ENCODE measurements at places on chromosomes 4 and X.

DNA sequence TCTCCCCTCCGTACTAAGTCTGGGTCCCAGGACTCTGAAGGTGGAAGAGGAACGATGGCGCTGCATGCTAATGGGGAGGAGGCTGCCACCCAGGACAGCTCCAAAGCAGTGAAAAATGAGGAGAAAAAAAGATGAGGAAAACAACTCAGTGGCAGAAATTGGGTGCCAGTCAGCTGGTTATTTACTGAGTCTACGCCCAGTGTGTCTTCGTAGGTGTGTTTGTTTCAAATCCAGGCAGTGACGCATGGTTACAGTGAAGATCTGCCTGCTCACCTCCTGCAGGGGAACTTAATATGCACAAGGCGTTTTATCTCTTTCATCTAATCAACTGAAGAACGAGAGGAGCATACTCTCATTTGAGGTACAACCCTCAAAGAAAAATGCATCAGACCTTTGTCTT lies 70.9 kb upstream of the FBXW7 start:
- DNase-seq = no peak

GRCh38 chr4:123893011-123893981 lies 496.7 kb downstream of the SPRY1 start:
- no peak for DNase-seq

DNA sequence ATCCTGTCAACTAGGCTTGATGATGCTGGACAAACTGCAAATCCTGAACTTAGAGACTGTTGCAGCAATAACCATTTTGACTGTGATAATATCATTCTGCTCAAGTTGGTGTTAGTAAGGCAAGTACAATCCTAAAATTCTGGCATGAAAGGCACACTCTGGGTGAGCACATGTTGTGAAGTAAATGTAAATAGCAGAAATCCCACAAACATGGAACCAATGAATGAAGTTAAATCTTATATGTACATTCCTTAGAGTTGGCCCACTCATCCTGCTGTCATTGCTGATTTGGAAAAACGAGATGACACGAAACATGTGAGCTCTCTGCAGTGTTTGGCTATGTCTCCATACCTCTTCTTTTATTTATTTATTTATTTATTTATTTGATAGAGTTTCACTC lies 21.0 kb downstream of the RBM47 start:
- no peak for DNase-seq

GRCh38 chrX:23841847-23842522 lies 59.0 kb downstream of the SAT1 start:
- no peak for DNase-seq

DNA sequence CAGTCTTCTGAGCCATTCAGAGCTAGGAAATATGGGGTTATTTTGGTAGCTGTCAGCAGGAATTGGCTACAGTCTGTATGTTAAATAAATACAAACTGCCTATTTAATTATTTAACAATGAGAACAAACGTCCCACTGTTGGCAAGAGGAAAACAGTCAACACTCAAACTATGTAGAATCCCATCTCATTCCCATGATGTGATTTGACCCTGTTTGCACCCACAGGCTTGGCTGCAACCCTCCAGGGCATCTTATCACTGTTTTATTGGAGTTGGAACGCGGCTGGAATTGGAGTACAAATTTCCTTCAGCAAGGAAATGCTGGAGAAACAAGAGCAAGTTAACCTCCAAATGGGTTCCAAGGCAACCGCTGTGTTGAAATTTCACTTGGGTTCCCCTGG lies 124.0 kb downstream of the KIT start:
- no peak for DNase-seq

DNA sequence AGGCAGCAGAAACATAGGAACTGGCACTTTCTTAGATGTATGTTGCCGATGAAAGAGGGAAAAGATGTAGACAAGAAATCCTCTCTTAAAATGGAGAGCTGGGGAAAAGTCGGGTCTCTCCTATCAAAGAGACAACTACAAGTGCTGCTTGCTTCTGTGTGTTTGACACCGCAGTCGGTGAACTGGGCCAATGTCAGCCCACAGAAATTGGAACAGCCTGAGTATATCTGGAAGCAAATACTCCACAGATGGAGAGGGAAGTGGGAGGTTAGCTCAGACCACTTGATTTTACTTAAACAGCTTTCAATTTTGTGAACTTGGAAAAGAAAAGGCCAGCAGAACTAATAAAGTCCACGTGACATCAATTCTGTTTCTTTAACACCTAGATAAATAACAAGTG lies 230.9 kb upstream of the FAT1 start:
- no peak for DNase-seq

DNA sequence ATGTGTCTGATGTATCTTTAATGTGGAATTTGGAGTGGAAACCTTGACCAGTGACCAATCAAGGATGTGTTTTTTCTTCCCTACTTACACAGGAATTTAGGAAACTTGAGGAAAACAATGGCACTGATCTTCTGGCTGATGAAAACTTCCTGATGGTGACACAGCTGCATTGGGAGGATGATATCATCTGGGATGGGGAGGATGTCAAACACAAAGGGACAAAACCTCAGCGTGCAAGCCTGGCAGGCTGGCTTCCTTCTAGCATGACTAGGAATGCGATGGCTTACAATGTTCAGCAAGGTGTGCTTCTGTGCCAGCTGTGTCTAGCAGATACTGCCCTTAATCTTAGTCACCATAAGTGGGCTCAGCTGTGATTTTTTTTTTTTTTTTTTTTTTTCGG lies 12.6 kb downstream of the TAF1 start:
- DNase-seq = no peak

DNA sequence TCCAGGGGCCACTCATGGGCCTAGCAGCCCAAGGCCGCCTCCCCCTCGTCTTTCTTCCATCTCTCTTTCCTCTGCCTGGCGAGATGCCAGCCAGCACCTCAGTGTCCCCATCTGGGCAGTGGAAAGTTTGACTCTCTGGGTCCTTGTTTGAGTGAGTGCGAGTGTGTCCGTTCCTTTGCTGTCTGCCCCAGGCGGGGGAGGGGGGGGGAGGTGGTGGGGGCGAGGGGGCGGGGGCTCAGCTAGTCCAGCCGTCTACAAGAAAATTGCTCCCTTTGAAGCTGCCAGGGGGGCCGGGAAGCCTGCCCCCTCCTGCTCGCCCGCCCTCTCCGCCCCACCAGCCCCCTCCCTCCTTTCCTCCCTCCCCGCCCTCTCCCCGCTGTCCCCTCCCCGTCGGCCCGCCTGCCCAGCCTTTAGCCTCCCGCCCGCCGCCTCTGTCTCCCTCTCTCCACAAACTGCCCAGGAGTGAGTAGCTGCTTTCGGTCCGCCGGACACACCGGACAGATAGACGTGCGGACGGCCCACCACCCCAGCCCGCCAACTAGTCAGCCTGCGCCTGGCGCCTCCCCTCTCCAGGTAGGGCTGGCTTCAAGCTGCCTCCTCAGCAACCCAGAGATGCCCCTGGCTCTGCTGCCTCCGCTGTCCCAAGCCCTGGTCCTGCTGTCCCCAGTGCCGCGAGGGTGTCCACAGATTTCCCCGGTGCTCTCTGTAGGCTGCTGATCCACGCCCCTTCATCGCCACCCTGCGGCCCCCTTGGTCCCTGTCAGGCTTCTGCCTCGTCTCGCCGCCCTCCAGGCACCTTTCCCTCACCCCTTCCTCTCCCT lies at the start of gene BGN:
Gene BGN (plus strand): TSS at position 440 of the 821 bp plus-strand sequence. CDS start 9,652 bp downstream, outside the sequence.
- DNase-seq = no peak

- DNase-seq = no peak
Observed at GRCh38 chr4:15976456-15977447, 13.8 kb upstream of the FGFBP2 start.

DNA sequence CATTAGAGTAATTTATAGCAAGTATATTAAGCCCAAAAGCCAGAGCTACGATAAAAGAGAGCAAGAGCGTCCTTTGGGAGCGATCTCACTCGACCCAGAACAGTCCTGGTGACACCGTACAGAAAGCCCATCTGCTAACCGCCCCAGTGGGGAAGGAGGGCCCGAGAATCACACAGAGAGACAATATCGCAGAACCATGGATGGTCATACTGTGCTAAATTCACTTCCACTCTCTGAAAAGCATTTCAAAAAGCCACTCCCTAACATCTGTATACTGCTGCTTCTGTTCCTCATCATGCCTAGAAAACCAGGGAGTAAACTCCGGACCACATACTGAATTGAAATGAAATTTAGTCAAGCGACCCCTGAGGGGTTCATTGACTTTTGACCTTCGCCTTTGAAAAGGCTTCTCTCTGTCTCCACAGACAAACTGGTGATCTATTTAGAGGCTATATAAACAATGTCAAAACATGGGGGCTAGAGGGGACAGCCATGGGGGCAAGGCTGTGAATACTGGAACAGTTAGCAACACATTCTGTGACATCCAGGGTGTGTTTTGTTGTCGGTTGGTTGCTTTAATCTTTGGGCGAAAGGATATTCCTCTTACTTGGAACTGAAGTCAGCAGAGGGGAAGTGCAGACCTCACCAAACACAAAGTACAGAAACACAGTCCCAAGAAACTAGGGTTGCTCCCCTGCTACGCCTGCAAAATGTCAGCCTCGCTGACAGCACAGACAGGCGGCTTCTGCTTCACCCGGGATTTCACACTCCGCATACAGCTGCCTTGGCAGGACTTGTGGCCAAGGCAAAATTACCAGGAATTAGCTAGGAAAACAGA lies 129.0 kb upstream of the RASGEF1B start:
- DNase-seq = no peak
